ENCODE measurements at places on chromosomes 12 and 14.

DNA sequence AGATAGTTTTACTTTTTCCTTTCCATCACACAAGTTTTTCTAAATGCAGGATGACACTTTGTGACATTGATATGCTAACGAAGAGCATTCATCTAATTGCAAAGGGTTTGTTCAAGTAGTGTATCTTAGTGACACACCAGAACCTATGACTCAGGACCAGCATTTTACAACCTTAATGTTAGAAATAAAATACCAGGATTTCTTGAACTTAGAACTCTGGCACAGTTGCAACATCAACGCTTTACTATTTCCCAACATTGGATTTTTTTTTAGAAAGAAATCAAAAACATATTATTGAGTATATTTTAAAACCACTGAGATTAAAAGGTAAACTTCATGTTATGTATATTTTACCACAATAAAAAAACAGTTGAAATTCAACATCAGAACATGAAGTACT, 17.9 kb upstream of the PLEKHG6 start:
- no peak for DNase-seq

GRCh38 chr12:112862636-112863290, 44.0 kb upstream of the OAS1 start:
- no peak for DNase-seq

DNA sequence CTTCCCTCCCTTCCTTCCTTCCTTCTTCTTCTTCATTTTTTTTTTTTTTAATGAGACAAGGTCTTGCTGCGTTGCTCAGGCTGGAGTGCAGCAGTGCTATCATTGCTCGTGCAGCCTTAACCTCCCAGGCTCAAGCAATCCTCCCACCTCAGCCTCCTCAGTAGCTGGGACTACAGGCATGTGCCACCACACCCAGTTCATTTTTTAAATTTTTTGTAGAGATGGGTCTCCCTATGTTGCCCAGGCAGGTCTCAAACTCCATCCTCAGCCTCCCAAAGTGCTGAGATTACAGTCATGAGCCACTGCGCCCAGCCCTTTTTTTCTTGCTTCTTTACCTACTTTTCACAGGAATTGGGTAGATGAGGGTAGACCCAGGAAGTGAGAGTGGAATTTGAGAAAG, 1.6 kb downstream of the OR10AD1 start:
- DNase-seq, result no peak

DNA sequence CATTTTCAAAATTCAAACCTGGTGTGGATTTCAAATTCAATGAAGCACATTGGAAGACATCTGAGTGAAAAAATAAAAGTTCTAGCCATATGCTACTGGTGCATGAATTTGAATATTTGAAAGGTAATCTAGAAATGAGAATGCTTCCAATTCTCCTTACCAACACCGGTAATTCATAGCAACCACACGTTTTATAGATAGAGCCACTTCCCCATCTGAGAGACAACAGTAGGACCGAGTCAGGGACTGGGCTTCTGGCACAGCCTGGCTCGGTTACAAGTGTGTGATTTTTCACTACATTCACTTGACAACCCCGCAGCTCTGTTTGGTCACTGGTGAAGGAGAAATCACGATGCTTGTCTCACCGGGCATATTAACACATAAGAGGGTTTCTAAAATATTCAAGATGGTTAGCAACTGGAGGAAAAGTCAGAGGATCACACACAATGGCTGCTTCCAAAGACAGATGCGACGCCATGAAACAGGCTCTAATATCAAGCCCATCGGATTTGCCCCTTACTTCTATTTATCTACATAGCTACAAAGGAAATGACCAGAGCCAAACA, 86.5 kb upstream of the FOXN3 start:
- DNase-seq, result no peak

DNA sequence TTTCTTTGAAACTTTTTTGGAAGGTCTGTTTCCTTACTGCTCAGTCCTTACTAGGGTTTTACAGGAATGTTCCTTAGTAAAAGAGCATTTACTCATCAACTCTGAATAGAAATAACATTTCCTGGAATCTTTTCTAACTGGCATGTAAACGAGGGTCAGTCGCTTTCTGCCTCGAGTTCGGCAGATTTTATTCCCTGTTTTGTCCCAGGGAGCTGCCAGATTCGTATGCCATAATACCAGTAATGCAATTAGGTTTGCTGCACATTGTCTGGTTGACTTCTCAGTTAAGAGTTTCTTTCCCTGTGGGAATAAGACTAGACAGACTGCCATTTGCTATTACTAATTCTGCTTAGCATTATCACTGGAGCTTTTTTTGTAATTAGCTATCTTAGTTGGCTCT, 91.9 kb downstream of the VRK1 start:
- DNase-seq, result no peak

- DNase-seq, result no peak
These were observed 51.7 kb upstream of the TBX5 start for GRCh38 chr12:114457620-114458019.

GRCh38 chr14:59301354-59301753, 112.9 kb downstream of the DAAM1 start:
- no peak for DNase-seq

DNA sequence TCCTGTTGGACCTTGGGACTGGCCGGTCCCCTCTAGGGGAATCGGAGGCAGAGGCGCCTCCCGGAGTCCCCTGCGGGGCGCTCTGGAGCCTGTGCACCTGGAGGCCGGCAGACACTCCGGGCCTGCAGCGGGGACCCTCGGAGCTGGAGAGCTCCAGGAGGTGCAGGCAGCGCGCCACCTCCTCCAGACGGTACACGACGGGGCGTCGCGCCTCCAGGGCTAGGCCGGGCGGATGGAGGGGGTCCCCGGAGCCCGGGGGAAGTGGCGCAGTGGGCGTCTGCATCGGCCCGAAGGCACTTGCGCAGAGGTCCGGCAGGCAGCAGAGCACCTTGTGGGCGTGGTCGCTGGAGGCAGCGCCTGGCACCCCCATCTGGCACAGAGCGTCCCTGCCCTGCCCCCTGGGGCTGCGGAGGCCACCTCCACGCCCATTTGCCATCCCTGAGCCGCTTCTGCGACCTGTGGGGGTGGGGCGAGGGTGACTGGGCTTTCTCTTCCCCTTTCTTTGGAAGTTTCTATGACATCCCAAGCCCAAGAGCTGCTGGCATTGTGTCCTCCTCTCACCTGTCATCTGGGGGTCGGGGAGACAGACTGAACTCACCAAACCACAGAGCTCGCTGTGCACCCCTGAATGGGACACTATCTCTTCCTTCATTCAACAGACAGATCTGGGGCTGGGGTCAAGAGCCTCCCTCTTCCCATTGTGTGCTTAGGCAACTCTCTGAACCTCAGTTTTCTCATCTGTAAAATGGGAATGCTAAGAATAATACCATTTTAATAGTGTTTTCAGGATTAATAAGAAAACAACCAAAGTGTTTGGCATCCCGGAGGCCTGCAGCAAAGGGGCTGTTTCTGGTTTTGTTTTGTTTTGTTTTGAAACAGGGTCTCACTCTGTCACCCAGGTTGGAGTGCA, 37.5 kb upstream of the CORO1C start:
- DNase-seq, result no peak

DNA sequence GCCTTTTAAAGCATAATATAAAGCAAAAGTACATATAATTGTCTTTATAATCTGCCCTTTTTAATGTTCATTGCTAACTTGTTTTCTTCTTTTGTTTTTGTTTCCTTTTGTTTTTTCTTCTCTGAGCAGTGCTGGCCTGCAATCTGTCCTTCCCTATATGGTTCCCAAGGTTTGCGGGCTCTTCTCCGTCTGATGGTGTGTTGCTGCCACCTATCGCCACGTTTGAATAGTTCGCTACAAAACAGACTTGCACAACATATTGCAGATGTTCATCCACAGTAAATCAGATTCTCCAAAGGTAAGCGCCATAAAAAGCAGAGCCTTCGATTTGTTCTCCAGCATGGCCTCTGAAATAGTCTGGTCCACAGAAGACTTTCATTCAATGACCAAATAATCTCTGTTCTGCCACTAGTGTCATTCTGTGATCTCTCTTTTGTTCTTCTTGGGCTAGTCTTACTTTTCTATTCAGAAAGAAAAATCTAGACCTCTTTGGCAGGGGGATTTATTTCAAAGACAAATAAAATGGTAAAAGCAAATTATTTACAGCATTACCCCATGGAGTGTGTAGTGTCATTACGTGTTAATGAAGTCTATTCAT, 33.5 kb downstream of the C12orf50 start:
- DNase-seq, result no peak
